Left ventricle myocardium inferior (tissue), 1 donor: ENCODE measurements at places on chromosomes 7 and 10. TPM values are rescaled to one million over a fixed set of nuclear protein-coding genes. Genes with fewer than 3 reads are reported as not detected.

Gene CCDC146
- total RNA-seq: 4.7 TPM

Gene CHAT
- not detected for total RNA-seq

Gene CUZD1
- total RNA-seq: 0.16 TPM

Gene EFCAB10
- not detected for total RNA-seq

Gene NHLRC2
- total RNA-seq: 50.1 TPM

Gene ZNF862
- 10.4 TPM for total RNA-seq

Gene CLDN15
- total RNA-seq: 2.2 TPM

Gene ANKRD30A
- not detected for total RNA-seq

Gene PHKG1
- total RNA-seq: 21.4 TPM

GRCh38 chr7:123632808-123633207 lies 22.9 kb upstream of the LMOD2 start:
- no peak for DNase-seq
- peaks cover 44% of the 10 kb centered on the region for H3K4me1 ChIP-seq
- H3K4me3 ChIP-seq: no peak overlapping the region
- H3K36me3 ChIP-seq: no peaks in the 10 kb centered on the region

GRCh38 chr10:35019041-35020024 lies 70.8 kb downstream of the CUL2 start:
- DNase-seq: no peak
- no peaks in the 10 kb centered on the region for H3K27me3 ChIP-seq
- H3K27ac ChIP-seq: no peak overlapping the region
- peaks cover 15% of the 10 kb centered on the region for H3K4me1 ChIP-seq

- no peak for DNase-seq
- no peak overlapping the region for H3K27ac ChIP-seq
- peak overlapping the region; percentile 55 for H3K4me3 ChIP-seq
- H3K4me1 ChIP-seq: peaks cover 8% of the 10 kb centered on the region
- no peaks in the 10 kb centered on the region for H3K36me3 ChIP-seq
- peaks cover 92% of the 10 kb centered on the region for H3K27me3 ChIP-seq
Measured at GRCh38 chr10:120979435-120980278, 128.5 kb downstream of the WDR11 start.

- H3K27me3 ChIP-seq: no peaks in the 10 kb centered on the region
- DNase-seq: no peak
- no peaks in the 10 kb centered on the region for H3K36me3 ChIP-seq
- H3K4me3 ChIP-seq: peak overlapping the region; percentile 96
Measured at GRCh38 chr7:137999496-138000080, 2.3 kb downstream of the CREB3L2 start.

GRCh38 chr7:31122649-31123058 lies 70.5 kb downstream of the ADCYAP1R1 start:
- H3K4me1 ChIP-seq: peaks cover 6% of the 10 kb centered on the region
- H3K36me3 ChIP-seq: no peaks in the 10 kb centered on the region
- DNase-seq: peak; percentile 48
- H3K27me3 ChIP-seq: peaks cover 46% of the 10 kb centered on the region

GRCh38 chr10:43760514-43760913 lies 111.8 kb upstream of the ZNF32 start:
- no peaks in the 10 kb centered on the region for H3K4me1 ChIP-seq
- no peaks in the 10 kb centered on the region for H3K36me3 ChIP-seq
- H3K27ac ChIP-seq: no peak overlapping the region
- H3K27me3 ChIP-seq: no peaks in the 10 kb centered on the region

DNA sequence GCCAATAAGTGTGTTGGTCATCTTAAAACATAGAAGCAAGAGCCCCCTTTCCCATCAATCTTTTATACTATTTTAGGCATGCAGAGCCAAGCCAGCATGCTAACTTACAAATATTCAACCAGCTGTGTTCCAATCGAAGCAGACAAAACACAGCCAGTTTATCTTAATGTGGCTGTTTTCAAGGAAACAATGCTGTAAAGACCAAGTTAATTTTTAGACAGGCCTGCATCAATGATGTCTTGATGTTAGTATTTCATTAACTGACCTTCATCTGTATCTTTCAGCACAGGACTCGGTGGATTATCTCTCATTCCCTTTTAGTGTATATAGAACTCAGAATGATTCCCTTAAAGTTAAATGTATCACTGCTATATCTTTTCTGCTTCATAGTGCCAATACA lies 262.0 kb upstream of the ZWINT start:
- DNase-seq: no peak
- H3K4me3 ChIP-seq: peak overlapping the region; percentile 48
- H3K36me3 ChIP-seq: no peaks in the 10 kb centered on the region
- no peak overlapping the region for H3K27ac ChIP-seq
- no peaks in the 10 kb centered on the region for H3K4me1 ChIP-seq

DNA sequence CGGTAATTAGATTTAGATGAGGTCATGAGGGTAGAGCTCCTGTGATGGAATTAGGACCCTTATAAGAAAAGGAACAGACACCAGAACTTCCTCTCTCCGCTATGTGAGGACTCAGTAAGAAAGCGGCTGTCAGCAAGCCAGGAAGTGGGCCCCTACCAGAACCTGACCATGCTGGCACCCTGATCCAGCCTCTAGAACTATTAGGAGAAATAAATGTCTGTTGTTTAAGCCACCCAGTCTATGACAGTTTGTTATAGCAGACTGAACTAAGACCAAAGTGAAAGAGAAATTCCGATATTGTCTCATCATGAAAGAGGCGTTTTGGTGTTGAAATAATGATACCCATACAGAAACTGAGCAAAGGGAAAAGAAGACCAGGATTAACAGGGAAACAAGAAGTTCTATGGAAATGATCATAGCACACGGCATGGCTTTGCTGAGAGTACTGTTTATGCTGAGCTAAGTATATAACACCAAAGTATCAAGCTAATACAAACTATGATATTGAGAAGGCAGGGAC lies 9.2 kb downstream of the CLEC2L start:
- H3K4me3 ChIP-seq: no peak overlapping the region
- H3K27ac ChIP-seq: no peak overlapping the region
- H3K36me3 ChIP-seq: no peaks in the 10 kb centered on the region
- H3K4me1 ChIP-seq: no peaks in the 10 kb centered on the region
- no peak for DNase-seq

DNA sequence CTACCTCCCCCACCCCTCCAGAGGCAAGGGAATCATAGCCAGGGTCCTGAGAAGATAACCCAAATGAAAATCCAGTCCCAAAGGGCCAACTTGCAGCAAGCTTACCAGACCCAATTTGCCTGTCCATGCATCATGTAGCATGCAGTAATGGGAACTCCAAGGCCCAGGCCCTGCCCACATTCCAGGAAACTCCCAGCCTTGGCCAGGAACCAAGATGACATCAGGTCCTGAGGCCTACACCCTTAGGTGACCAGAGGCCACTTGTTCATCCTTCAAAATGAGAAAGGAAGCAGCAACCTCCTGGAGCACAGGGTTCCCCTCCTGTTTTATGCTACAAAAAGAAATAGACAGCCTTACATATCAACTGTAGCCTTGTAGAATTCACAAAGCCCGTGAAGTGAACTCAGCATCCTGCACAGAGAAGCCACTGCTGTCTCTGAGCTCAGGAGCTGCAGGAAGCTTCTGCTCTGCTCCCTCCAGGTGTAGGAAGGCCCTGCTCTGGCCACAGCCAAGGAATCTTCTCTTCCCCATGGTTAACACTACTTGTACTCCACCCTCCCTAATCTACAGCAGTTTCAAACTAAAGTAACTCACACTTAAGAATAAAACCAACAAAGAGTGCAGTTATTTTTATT lies 30.3 kb upstream of the GRB10 start:
- H3K4me3 ChIP-seq: no peak overlapping the region
- peak; percentile 81 for DNase-seq
- H3K27ac ChIP-seq: peak overlapping the region; percentile 73
- peaks cover 16% of the 10 kb centered on the region for H3K4me1 ChIP-seq
- H3K36me3 ChIP-seq: no peaks in the 10 kb centered on the region
- H3K27me3 ChIP-seq: no peaks in the 10 kb centered on the region

GRCh38 chr10:105756386-105756785 lies 1115.3 kb downstream of the SORCS3 start:
- H3K27me3 ChIP-seq: no peaks in the 10 kb centered on the region
- peak overlapping the region; percentile 15 for H3K27ac ChIP-seq
- no peak for DNase-seq

DNA sequence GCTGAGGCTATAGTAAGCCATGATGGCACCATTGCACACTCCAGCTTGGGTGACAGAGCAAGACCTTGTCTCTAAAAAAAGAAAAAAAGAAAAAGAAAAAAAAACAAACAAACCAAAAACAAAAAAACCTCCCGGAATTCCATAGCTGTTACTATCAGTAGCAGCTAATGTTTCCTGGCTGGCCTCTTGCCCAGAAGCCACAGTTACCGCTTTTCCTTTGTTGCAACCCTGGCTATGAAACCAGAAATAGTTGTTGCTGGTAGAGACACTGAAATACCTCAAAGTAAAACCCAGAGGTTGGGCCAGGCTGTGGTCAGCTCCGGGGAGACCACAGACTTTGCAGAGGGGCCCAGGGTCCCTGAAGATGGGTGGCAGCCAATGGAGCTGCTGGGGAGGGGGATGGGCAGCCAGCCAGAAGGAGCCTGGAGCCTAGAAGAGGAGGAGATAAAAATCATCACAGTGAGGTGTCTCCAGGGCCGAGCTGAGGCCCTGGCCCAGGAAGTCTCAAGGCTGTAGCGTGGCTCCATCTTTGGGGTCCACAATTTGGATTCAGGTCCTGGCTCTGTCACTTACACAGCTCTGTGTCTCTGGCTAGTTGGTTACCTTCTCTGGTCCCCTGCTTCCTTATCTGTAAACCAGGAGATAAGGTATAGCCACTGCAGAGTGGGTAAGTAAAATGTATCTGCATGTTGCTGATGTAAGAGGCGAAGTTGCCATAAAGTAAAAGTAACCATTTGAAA lies 3.4 kb upstream of the CHST12 start:
- H3K4me3 ChIP-seq: peak overlapping the region; percentile 34
- no peaks in the 10 kb centered on the region for H3K36me3 ChIP-seq
- H3K27me3 ChIP-seq: no peaks in the 10 kb centered on the region
- H3K27ac ChIP-seq: peak overlapping the region; percentile 90
- peak; percentile 72 for DNase-seq
- peaks cover 57% of the 10 kb centered on the region for H3K4me1 ChIP-seq

DNA sequence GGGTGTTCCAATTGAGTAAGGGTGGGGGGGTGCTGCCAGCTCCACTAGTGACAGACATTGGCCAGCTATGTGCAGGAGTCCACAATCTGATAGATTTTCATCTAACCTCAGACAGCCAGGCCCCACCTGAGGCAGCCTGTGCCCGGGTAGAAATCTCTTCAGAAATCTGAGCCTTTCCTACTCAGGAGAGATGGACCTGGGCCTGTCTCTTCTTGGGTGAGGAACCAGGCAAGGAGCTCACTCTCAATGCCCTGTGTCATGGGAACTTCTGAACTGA lies 86.9 kb downstream of the UBE2H start:
- H3K36me3 ChIP-seq: no peaks in the 10 kb centered on the region
- peak overlapping the region; percentile 88 for H3K27ac ChIP-seq
- peaks cover 89% of the 10 kb centered on the region for H3K4me1 ChIP-seq
- no peak overlapping the region for H3K4me3 ChIP-seq

DNA sequence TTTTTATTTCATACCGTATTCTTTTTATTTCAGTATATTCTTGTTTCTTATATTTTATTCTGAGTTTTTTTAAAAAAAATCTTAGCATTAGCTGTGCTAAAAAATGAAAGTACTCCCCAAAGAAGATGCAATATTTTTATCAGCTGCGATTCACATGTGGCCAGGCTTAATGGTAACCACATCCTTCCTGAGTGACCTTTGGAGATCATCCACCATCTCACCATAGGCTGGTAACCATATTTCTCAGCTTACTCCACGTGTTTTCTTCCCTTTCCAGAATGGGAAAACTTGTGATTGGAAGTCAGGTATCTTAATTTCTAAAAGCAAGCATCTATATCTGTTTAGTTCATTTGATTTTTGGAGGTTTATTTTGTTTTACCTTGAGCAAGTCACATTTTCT lies 18.8 kb upstream of the LIPM start:
- peaks cover 19% of the 10 kb centered on the region for H3K27me3 ChIP-seq
- no peak overlapping the region for H3K4me3 ChIP-seq
- H3K4me1 ChIP-seq: no peaks in the 10 kb centered on the region
- H3K27ac ChIP-seq: no peak overlapping the region
- H3K36me3 ChIP-seq: no peaks in the 10 kb centered on the region

GRCh38 chr10:8088504-8088903 lies 34.0 kb downstream of the GATA3 start:
- no peaks in the 10 kb centered on the region for H3K36me3 ChIP-seq
- no peak overlapping the region for H3K27ac ChIP-seq
- no peak overlapping the region for H3K4me3 ChIP-seq
- H3K27me3 ChIP-seq: peaks cover 5% of the 10 kb centered on the region
- no peak for DNase-seq
- H3K4me1 ChIP-seq: no peaks in the 10 kb centered on the region

- H3K36me3 ChIP-seq: no peaks in the 10 kb centered on the region
- DNase-seq: no peak
- H3K4me1 ChIP-seq: peaks cover 19% of the 10 kb centered on the region
- H3K27ac ChIP-seq: no peak overlapping the region
- peaks cover 10% of the 10 kb centered on the region for H3K27me3 ChIP-seq
- no peak overlapping the region for H3K4me3 ChIP-seq
Measured at GRCh38 chr10:14654821-14655382, 119.8 kb downstream of the FAM107B start.

GRCh38 chr10:26278295-26278694 lies 61.7 kb downstream of the GAD2 start:
- H3K27me3 ChIP-seq: peaks cover 10% of the 10 kb centered on the region
- no peaks in the 10 kb centered on the region for H3K36me3 ChIP-seq
- no peak overlapping the region for H3K4me3 ChIP-seq
- DNase-seq: no peak
- H3K4me1 ChIP-seq: no peaks in the 10 kb centered on the region

DNA sequence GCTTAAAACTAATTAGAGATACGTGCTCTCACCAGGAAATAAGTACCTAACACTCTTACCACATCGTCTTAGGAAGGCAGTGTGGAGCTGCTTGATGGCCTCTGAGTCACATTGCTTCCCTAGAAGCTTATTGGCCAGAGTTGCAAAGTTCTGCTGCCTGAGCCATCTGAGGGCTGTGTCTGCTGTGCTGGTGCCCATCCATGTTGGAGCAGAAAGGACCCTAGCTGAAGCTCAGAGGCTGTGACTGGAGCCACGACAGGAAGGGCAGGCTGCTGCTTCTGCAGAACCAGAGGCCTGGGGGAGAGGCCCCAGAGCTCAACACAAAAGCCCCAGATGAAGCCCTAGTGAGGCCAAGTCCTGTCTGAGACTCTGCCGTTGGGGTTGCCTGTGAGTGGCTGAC lies 64.8 kb upstream of the IGFBP3 start:
- H3K4me3 ChIP-seq: no peak overlapping the region
- DNase-seq: no peak
- H3K4me1 ChIP-seq: peaks cover 10% of the 10 kb centered on the region

- H3K4me1 ChIP-seq: peaks cover 66% of the 10 kb centered on the region
- no peaks in the 10 kb centered on the region for H3K36me3 ChIP-seq
- no peak overlapping the region for H3K4me3 ChIP-seq
Measured at GRCh38 chr7:4700577-4701235, 18.6 kb downstream of the FOXK1 start.

- no peak for DNase-seq
- H3K36me3 ChIP-seq: no peaks in the 10 kb centered on the region
- H3K27ac ChIP-seq: no peak overlapping the region
- H3K4me1 ChIP-seq: peaks cover 17% of the 10 kb centered on the region
- H3K27me3 ChIP-seq: no peaks in the 10 kb centered on the region
Measured at GRCh38 chr10:103712146-103712545, 143.2 kb downstream of the SH3PXD2A start.
